Activated naive CD8-positive, alpha-beta T cell treated with anti-CD3 and anti-CD28 coated beads, Interleukin-2, amount 10 ng/mL, durations not matched to agents 7 days and 5 days (primary cell): ENCODE measurements at places on chromosomes 3 and 15. TPM values are rescaled to one million over a fixed set of nuclear protein-coding genes. Genes with fewer than 3 reads are reported as not detected.
A peak's percentile ranks its signal among the peaks of the same experiment; 100 is the strongest.

- H3K36me3 ChIP-seq, result peaks cover 61% of the 10 kb centered on the region
- peak overlapping the region; percentile 51 for H3K4me3 ChIP-seq
- no peak for DNase-seq
- H3K4me1 ChIP-seq, result peaks cover 47% of the 10 kb centered on the region
- H3K27ac ChIP-seq, result peak overlapping the region; percentile 58
- peaks cover 2% of the 10 kb centered on the region for H3K27me3 ChIP-seq
Measured at GRCh38 chr3:33088691-33089090, 8.3 kb downstream of the GLB1 start.

The SERPINI2 gene
- total RNA-seq, result not detected

The GLDN gene
- total RNA-seq, result not detected

- no peak overlapping the region for H3K4me3 ChIP-seq
- H3K27ac ChIP-seq, result no peak overlapping the region
- H3K36me3 ChIP-seq, result no peaks in the 10 kb centered on the region
- H3K4me1 ChIP-seq, result no peaks in the 10 kb centered on the region
- H3K27me3 ChIP-seq, result peaks cover 10% of the 10 kb centered on the region
Measured at GRCh38 chr15:31887246-31887645, 143.1 kb upstream of the CHRNA7 start.

GRCh38 chr15:82969353-82969752, 16.7 kb upstream of the RAMAC start:
- no peak overlapping the region for H3K27ac ChIP-seq
- DNase-seq, result no peak
- H3K4me3 ChIP-seq, result no peak overlapping the region
- peaks cover 3% of the 10 kb centered on the region for H3K27me3 ChIP-seq
- peaks cover 2% of the 10 kb centered on the region for H3K36me3 ChIP-seq

The ARHGAP31 gene
- 1.6 TPM for total RNA-seq

- peak within 1 kb of the TSS; percentile 10 for H3K27ac ChIP-seq
- peaks cover 3% of the 10 kb centered on the region for H3K27me3 ChIP-seq
- H3K4me3 ChIP-seq, result peak within 1 kb of the TSS; percentile 64
- no peaks in the 10 kb centered on the region for H3K36me3 ChIP-seq
Measured at GRCh38 chr3:128993461-128994172, at the start of gene CFAP92. CFAP92 (minus strand) TSS chr3:128994076; CDS start chr3:128993304, 772 bp downstream.

- H3K4me3 ChIP-seq, result no peak overlapping the region
- H3K36me3 ChIP-seq, result no peaks in the 10 kb centered on the region
- DNase-seq, result no peak
- H3K27ac ChIP-seq, result no peak overlapping the region
Measured at GRCh38 chr3:117499189-117499870, 789.8 kb downstream of the TUSC7 start.

The CSPG5 gene
- 0.25 TPM for total RNA-seq

- H3K4me3 ChIP-seq, result no peak overlapping the region
- H3K27ac ChIP-seq, result no peak overlapping the region
- H3K36me3 ChIP-seq, result no peaks in the 10 kb centered on the region
- no peak for DNase-seq
Measured at GRCh38 chr3:83482402-83483070, 1476.3 kb upstream of the CADM2 start.

GRCh38 chr15:45091161-45091560, 22.8 kb downstream of the DUOX2 start:
- DNase-seq, result no peak
- H3K4me3 ChIP-seq, result no peak overlapping the region
- peaks cover 15% of the 10 kb centered on the region for H3K27me3 ChIP-seq
- no peaks in the 10 kb centered on the region for H3K4me1 ChIP-seq
- no peak overlapping the region for H3K27ac ChIP-seq

DNA sequence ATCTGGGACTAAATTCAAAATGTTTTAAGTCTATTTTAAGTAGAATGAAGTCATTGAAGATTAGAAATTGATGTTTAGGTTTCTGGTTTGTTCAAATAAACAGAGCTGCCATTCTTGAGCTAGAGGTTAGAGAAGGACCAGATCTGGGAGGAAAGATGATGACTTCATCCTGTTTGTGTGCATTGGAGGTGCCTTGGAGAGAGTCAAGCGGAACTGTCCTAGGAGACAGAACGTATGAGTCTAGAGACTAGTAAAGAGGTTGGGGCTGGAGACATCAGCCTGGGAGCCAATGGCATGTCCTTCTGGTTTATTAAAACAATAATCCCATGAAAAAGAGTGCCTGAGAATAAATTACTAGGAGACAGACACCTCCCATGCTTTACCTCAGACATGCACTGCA, 303.4 kb downstream of the KBTBD8 start:
- no peaks in the 10 kb centered on the region for H3K36me3 ChIP-seq
- H3K4me1 ChIP-seq, result no peaks in the 10 kb centered on the region
- H3K27me3 ChIP-seq, result no peaks in the 10 kb centered on the region

- H3K4me1 ChIP-seq, result peaks cover 13% of the 10 kb centered on the region
- no peak overlapping the region for H3K27ac ChIP-seq
- H3K4me3 ChIP-seq, result no peak overlapping the region
- H3K36me3 ChIP-seq, result peaks cover 10% of the 10 kb centered on the region
- H3K27me3 ChIP-seq, result no peaks in the 10 kb centered on the region
Measured at GRCh38 chr3:38117748-38118420, 19.0 kb downstream of the ACAA1 start.

GRCh38 chr3:184765730-184766074, 46.3 kb upstream of the VPS8 start:
- DNase-seq, result no peak
- peaks cover 16% of the 10 kb centered on the region for H3K27me3 ChIP-seq
- peaks cover 8% of the 10 kb centered on the region for H3K4me1 ChIP-seq
- no peaks in the 10 kb centered on the region for H3K36me3 ChIP-seq
- H3K27ac ChIP-seq, result no peak overlapping the region
- H3K4me3 ChIP-seq, result no peak overlapping the region

The DZIP3 gene
- total RNA-seq, result 29.9 TPM

DNA sequence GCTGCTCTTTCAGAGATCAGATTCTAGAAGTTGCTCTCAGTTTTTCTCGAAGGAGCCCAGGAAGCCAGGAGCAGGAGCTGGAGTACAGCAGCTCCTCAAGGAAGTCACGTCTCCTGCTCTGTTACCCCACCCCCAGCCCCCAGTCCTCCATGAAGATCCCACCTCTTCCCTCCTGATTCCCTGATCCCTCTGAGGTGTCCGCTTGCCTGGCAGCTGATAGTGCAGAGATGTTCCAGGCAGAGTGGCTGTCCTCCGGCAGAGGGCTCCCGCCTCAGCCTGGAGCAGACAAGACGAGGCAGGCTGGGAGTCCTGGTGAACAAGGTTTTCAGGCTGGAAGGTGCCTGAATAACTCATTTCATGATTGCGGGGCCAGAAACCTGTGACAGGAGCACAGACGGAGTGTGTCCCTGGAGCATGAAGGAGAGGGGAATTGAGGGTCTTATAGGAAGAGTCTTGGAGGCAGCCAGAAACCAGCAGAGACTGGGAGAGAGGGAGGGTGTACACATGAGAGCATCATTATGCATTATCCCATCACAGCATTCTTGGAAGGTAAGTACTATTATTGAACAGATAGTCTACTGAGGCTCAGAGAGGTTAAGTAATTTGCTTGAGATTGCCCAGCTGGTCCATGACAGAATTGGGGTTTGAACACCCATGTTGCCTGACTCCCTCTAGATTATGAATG, 1.2 kb downstream of the HRH1 start:
- DNase-seq, result peak; percentile 45
- no peak overlapping the region for H3K27ac ChIP-seq
- H3K27me3 ChIP-seq, result peaks cover 87% of the 10 kb centered on the region

- no peaks in the 10 kb centered on the region for H3K27me3 ChIP-seq
- no peak overlapping the region for H3K27ac ChIP-seq
- DNase-seq, result no peak
- H3K36me3 ChIP-seq, result no peaks in the 10 kb centered on the region
- H3K4me3 ChIP-seq, result no peak overlapping the region
Measured at GRCh38 chr3:189289251-189289650, 117.5 kb downstream of the TPRG1 start.

The VEPH1 gene
- total RNA-seq, result not detected

DNA sequence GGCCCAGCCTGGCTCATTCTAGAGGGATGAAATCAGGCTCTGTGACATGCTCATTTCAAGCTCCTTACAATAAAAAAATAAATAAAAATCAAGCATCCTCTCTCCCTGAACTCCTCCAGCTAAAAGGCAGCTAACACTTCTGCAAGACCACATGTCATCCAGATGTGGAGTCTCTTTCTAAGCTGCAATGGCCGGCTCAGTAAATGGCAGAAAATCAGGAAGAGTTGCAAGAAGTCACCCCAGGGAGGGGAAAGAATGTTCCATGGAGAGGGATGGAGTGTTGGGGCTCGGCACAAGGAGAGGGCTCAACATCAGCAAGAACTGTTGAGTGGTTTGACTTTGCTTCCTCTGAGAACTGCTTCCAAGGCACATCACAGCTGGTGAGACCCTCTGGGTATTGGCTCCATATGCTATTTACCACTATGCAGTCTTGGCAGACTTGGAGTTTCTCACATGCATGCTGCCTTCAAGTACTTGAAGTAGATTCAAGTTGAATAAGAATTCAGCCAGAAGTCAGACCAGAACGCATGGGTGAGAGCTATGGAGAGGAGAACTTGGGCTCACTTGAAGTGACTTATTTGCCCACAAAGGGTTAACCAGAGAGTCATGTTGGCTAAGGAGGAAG, 689.0 kb downstream of the NTRK3 start:
- H3K4me3 ChIP-seq, result no peak overlapping the region
- H3K36me3 ChIP-seq, result peaks cover 2% of the 10 kb centered on the region
- no peak for DNase-seq
- no peaks in the 10 kb centered on the region for H3K27me3 ChIP-seq

DNA sequence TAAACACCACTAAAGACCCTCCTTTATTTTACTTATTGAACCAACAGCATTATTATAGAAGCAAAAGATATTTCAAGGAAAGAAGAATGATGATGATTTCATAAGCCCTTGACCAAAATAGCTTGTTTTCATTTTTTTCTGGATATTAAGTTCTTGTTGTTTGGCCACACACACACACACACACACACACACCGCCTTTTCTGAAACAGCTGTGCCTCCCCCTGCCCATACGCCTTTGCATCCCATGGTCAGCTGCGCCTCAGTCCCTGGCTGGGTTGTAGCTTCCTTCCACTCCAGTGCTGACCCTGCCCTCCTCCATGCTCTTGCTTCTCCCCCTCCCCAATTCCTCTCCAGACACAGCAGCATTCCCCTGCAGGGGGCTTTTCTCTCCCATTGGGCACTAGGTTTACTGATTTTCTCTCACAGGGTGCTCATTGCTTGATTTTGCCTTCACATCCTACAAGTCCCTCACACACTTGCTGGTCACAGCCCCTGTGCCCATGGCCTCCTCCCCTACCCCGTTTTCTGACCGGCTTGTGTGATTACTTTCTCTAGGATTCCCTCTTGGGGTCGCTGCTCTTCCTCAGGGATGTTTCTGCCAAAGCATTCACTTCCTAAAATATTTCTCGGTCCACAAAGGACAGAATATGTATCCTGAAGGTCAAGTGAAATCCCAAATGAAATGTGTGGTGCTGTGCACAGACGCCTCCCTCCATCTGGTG, 18.4 kb downstream of the MESP1 start:
- no peaks in the 10 kb centered on the region for H3K36me3 ChIP-seq
- no peak for DNase-seq
- H3K4me1 ChIP-seq, result no peaks in the 10 kb centered on the region
- H3K4me3 ChIP-seq, result no peak overlapping the region
- H3K27me3 ChIP-seq, result peaks cover 12% of the 10 kb centered on the region

- no peak for DNase-seq
- H3K4me1 ChIP-seq, result no peaks in the 10 kb centered on the region
- no peaks in the 10 kb centered on the region for H3K36me3 ChIP-seq
- H3K27me3 ChIP-seq, result no peaks in the 10 kb centered on the region
Measured at GRCh38 chr3:127001486-127002194, 18.7 kb downstream of the PLXNA1 start.

DNA sequence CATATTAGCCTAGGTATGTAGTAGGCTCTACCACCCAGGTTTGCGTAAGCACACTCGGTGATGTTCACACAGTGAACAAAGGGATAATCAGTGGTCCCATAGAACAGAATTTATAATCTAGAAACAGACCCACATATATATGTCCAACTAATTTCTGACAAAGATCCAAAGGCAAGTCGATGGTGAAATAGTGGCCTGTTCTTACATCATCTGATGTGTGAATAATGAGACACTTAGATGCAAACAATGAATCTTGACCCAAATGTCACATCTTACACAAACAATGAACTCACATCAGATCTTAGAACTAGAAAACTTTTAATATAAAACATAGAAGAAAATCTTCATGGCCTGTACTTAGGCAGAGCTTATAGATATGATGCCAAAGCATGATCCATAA, 17.6 kb upstream of the TM2D3 start:
- peaks cover 20% of the 10 kb centered on the region for H3K36me3 ChIP-seq
- no peaks in the 10 kb centered on the region for H3K27me3 ChIP-seq
- peaks cover 2% of the 10 kb centered on the region for H3K4me1 ChIP-seq
- H3K4me3 ChIP-seq, result no peak overlapping the region
- no peak for DNase-seq

DNA sequence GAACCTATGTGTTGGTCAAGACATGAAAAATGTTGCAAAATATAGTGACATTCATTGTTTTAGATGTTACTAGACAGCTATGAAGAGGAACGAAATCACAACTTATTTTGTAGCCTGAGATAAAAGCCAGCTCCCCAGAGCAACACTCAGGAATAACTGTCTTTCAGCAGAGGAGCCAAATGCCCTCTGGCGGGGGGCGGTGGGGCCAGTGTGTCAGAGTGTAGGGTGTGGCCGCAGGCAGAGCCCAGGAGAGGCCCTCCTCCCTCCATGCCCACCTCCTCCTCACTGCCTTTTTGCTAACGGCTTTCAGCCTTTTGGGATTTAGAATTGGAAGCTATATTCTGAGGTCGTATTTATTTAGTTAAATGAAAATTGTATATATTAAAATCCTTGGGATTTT, 16.9 kb downstream of the APOD start:
- no peak overlapping the region for H3K4me3 ChIP-seq
- peaks cover 26% of the 10 kb centered on the region for H3K4me1 ChIP-seq
- H3K27me3 ChIP-seq, result peaks cover 3% of the 10 kb centered on the region

The CAND2 gene
- total RNA-seq, result 0.79 TPM

The CCDC33 gene
- not detected for total RNA-seq

- no peak overlapping the region for H3K27ac ChIP-seq
- no peak overlapping the region for H3K4me3 ChIP-seq
- H3K27me3 ChIP-seq, result no peaks in the 10 kb centered on the region
- H3K36me3 ChIP-seq, result no peaks in the 10 kb centered on the region
- no peaks in the 10 kb centered on the region for H3K4me1 ChIP-seq
Measured at GRCh38 chr3:60877188-60877587, 374.1 kb downstream of the FHIT start.

The ZNF80 gene
- total RNA-seq, result 5.3 TPM

GRCh38 chr3:151084893-151085226, 604 bp upstream of the MED12L start:
- no peaks in the 10 kb centered on the region for H3K36me3 ChIP-seq
- peaks cover 11% of the 10 kb centered on the region for H3K4me1 ChIP-seq
- H3K27me3 ChIP-seq, result peaks cover 49% of the 10 kb centered on the region
- H3K4me3 ChIP-seq, result peak overlapping the region; percentile 68
- no peak for DNase-seq
- no peak overlapping the region for H3K27ac ChIP-seq

DNA sequence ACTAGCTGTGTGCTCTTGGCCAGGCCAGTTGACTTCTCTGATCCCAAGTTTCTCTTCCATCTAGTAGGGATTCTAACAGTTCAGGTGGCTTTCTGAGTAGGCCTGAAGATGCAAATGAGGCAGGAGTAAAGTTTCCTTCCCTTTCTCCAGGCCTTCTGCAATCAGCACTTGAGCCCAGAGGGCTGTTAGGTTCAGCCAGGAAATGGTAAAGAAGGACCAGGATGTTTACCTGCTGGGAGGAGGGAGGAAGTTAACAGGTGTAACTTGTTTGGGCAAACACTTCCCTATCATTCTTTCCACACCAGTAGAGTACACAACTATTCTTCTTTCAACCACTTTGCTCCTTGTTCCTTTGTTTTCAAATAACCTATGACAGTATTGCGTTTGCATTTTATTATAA, 13.3 kb upstream of the TNFSF10 start:
- peaks cover 33% of the 10 kb centered on the region for H3K36me3 ChIP-seq
- no peaks in the 10 kb centered on the region for H3K27me3 ChIP-seq
- peaks cover 61% of the 10 kb centered on the region for H3K4me1 ChIP-seq
- peak overlapping the region; percentile 37 for H3K4me3 ChIP-seq
- H3K27ac ChIP-seq, result peak overlapping the region; percentile 95
